ENCODE measurements at places on chromosomes 5 and 9. TPM values are rescaled to one million over a fixed set of nuclear protein-coding genes. Genes with fewer than 3 reads are reported as not detected.

Gene LECT2
- not detected for total RNA-seq

Gene KIAA1958
- 7.1 TPM for total RNA-seq

Gene STPG3
- total RNA-seq = not detected

GRCh38 chr5:38607930-38608564, 51.6 kb upstream of the LIFR start:
- no peak for DNase-seq

DNA sequence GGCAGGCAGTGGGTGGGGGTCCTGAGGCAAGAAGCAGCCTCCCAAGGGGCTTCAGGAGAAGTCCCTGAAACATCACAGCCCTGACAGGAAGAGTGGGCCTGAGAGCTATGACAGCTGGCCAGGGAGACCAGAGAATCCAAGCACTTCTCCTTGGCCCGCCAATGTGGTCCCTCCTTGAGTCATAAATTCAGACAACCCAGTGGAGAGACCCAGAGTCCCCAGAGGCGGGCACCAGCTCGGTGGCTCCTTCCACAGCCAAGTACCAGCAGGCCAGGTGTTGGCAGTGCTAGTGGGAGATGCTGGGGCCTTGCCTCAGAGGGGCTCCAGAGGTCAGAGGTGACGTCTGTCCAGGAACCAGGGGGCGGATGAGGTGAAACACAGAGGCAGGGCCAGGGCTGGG, 1.6 kb upstream of the DOK3 start:
- DNase-seq = no peak

Data from activated CD8-positive, alpha-beta memory T cell treated with anti-CD3 and anti-CD28 coated beads, Interleukin-2, amount 10 ng/mL, durations not matched to agents 7 days and 5 days (primary cell).